ENCODE measurements at places on chromosomes 1 and 21. TPM values are rescaled to one million over a fixed set of nuclear protein-coding genes. Genes with fewer than 3 reads are reported as not detected.

Gene HCRTR1
- not detected for total RNA-seq

Gene WDR64
- total RNA-seq: not detected

Gene OR2T35
- not detected for total RNA-seq

Gene OR2L3
- not detected for total RNA-seq

Gene TFF2
- 0.57 TPM for total RNA-seq

Gene IQCC
- 0.39 TPM for total RNA-seq

Gene BRDT
- total RNA-seq: not detected

Gene CELA3A
- not detected for total RNA-seq

Gene CRTC2
- total RNA-seq: 4.8 TPM

Gene TNNT2
- 0.24 TPM for total RNA-seq

Gene MATN1
- not detected for total RNA-seq

Gene NOTCH2NLA
- 29.2 TPM for total RNA-seq

Gene TNFRSF9
- total RNA-seq: not detected

Gene PSMA5
- 38.8 TPM for total RNA-seq

Gene VAV3
- total RNA-seq: 1.6 TPM

Gene KIF21B
- total RNA-seq: 4.4 TPM

Gene HAX1
- 40.2 TPM for total RNA-seq

Gene FOXD3
- total RNA-seq: 0.12 TPM

Gene MARK1
- total RNA-seq: 0.42 TPM

Gene GBP6
- total RNA-seq: not detected

Gene LCE1E
- not detected for total RNA-seq

Gene CD48
- total RNA-seq: 0.68 TPM

Gene TTF2
- 6.0 TPM for total RNA-seq

Gene S1PR1
- total RNA-seq: 10.9 TPM

Gene SLC44A3
- 7.4 TPM for total RNA-seq

Gene BLACAT1
- not detected for total RNA-seq

Gene S100A3
- not detected for total RNA-seq

Gene KCNJ15
- total RNA-seq: 1.1 TPM

Gene OVAAL
- not detected for total RNA-seq

Gene SORT1
- total RNA-seq: 5.6 TPM

Gene SELP
- total RNA-seq: 2.4 TPM

Gene KDM1A
- 15.3 TPM for total RNA-seq

Gene SLAMF8
- total RNA-seq: 2.3 TPM
